Suprapubic skin (tissue), 4 donors: ENCODE measurements at places on chromosomes 7 and 10.

- H3K27ac ChIP-seq, result no peak overlapping the region
- no peaks in the 10 kb centered on the region for H3K4me1 ChIP-seq
- DNase-seq, result no peak
- H3K36me3 ChIP-seq, result peaks cover 14% of the 10 kb centered on the region
These were observed 269.1 kb downstream of the ZMYND11 start for GRCh38 chr10:404346-404745.

DNA sequence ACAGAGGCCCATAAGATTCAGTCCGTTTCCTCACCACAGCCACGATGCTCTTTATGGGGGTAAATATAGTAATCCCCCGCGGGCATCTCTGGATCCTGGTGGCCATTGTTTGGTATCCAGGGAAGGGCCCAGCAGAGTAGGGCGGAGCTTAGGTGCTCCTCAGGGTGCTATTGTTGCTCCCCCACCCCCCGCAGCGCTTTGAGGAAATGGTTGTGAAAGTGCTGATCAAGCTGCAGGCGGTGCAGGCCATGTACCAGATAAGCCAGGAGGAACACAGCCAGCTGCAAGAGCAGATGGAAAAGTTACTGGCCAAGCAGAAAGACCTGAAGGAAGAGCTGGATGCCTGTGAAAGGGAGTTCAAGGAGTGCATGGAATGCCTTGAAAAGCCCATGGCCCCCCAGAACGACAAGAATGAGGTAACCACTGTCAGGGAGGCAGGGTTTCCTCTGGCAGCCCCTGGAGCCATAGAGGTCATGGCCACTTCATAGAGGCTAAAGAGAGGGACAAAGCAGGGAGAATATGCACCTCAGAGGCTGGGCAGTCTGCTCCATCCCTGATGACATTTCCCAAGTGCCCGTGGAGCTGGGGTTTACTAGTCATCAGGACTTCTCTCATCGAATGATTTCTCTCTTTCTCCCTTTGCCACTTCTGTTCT, 17.6 kb upstream of the FLNC start:
- H3K4me1 ChIP-seq, result no peaks in the 10 kb centered on the region
- H3K27me3 ChIP-seq, result peaks cover under 1% of the 10 kb centered on the region
- H3K36me3 ChIP-seq, result no peaks in the 10 kb centered on the region
- no peak overlapping the region for H3K27ac ChIP-seq
- DNase-seq, result no peak

DNA sequence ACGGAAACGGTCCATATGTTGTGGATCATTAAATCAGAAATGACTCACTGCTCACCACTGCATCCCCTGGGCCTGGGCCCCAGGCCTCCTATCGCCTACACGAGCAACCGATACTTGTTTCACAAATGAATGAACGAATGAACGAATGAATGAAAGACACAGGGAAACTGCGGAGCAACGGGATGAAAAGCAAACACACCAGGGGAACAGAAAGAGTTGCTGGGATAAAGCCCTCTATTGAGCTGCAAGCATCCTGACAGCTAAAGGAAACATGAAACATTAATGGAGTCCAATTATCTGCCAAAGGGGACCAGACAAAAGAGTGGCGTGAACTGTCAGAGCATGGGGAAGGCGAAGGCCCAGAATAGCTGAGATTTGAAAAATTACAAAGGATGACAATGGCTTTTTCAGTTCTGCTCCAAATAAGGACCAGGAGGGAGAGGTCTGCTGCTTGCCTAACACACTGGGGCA, 92.1 kb downstream of the GRB10 start:
- H3K4me1 ChIP-seq, result peaks cover 4% of the 10 kb centered on the region
- peaks cover 12% of the 10 kb centered on the region for H3K36me3 ChIP-seq
- no peaks in the 10 kb centered on the region for H3K27me3 ChIP-seq
- H3K4me3 ChIP-seq, result no peak overlapping the region

DNA sequence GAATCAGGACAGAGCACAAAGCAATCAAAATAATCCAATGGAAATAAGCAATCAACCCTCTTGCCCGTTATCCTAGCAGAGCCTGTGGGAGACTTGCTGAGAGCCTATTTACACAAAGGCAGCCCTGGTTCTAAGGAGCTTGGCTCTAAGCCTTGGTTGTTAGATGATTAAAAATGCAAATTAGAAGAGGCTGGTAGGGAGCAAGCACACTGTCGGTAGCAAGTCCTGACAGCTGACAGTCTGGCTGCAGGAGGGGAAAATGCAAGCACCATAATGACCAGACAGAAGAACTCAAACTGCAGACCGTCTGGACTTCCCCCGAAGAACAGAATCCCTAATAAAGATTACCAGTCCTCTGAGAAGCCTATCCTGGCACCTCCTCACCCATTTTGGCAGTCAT, 131.8 kb upstream of the CTTNBP2 start:
- H3K27ac ChIP-seq, result no peak overlapping the region
- H3K36me3 ChIP-seq, result no peaks in the 10 kb centered on the region
- no peak overlapping the region for H3K4me3 ChIP-seq

DNA sequence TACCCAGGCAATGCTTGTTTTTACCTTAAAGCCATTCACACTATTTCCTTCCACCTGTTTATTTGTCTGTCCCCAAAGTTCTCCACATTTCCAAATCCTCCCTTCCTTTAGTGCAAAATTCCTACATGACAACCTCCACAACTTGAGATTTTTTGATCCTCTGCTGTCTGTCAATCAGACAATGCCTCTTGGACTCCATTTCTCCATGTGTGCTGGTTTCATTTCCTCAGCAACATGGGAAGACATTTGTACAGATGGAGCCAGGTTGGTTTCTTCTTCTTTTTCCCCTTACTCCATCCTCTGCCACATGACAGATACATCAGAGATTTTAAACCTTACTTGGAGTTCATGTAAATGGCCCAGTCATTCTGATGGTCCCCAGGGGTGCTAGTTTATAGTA, 19.1 kb upstream of the GIMAP2 start:
- no peaks in the 10 kb centered on the region for H3K36me3 ChIP-seq
- no peak for DNase-seq
- H3K4me3 ChIP-seq, result no peak overlapping the region
- no peaks in the 10 kb centered on the region for H3K4me1 ChIP-seq
- no peaks in the 10 kb centered on the region for H3K27me3 ChIP-seq

GRCh38 chr10:32982293-32982709, 24.3 kb upstream of the ITGB1 start:
- H3K4me1 ChIP-seq, result peaks cover 20% of the 10 kb centered on the region
- H3K27ac ChIP-seq, result peak overlapping the region; percentile 87
- no peak overlapping the region for H3K4me3 ChIP-seq
- no peak for DNase-seq
- no peaks in the 10 kb centered on the region for H3K36me3 ChIP-seq

DNA sequence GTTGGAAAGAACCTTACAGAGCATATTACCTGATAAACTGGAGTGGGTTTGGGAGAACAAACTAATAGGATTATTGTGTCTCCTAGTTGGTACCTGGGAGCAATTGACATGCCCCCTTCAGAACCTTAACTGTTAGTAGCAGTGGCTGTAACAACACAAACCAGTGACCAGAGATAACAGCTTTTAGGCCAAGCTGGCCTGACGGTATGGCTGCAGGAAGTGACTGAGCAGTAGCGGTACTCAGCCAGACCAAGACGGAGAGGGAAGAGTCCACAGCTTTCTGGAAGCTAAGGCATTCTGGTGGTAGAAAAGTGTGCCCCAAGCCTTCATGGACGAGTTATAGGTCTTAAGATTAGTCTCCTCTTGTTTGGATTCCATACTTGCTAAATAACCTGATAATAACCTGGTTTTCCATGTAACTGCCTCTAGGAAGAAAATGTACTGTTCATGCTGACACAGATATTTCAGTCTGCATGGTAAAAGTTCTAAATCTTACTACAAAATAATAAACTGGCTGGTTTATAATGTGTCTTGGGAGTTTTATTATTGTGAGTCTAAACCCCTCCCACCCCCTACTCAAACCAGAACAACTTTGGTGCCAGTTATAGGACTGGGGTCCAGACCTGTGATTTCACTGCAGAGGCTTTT, 11.3 kb downstream of the NOLC1 start:
- H3K27me3 ChIP-seq, result no peaks in the 10 kb centered on the region
- DNase-seq, result no peak
- H3K4me1 ChIP-seq, result peaks cover 3% of the 10 kb centered on the region

DNA sequence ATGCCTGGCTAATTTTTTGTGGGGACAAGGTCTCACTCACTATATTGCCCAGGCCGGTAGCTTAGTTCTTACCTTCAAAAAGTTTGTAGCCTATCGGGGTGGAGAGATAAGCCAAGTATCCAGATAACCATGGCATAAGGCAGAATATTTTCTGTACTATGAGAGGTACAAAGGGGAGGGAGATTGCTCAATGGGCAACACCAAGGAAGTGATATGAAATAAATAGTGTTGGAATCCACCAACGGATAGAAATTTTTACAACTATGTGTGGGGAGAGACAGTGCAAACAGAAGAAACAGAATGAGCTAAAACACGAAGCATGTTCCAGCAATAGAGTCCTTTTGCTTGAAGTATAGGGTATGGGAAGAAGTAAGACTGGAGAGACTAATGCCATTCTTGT, 8.1 kb downstream of the SCD start:
- H3K4me1 ChIP-seq, result peaks cover 6% of the 10 kb centered on the region
- H3K4me3 ChIP-seq, result no peak overlapping the region
- no peaks in the 10 kb centered on the region for H3K27me3 ChIP-seq
- DNase-seq, result no peak
- peaks cover 11% of the 10 kb centered on the region for H3K36me3 ChIP-seq

- H3K4me1 ChIP-seq, result peaks cover 8% of the 10 kb centered on the region
- no peak overlapping the region for H3K4me3 ChIP-seq
- DNase-seq, result no peak
These were observed 31.8 kb upstream of the ABCA13 start for GRCh38 chr7:48139459-48139858.

GRCh38 chr7:131546126-131546525, 10.3 kb downstream of the PODXL start:
- H3K36me3 ChIP-seq, result no peaks in the 10 kb centered on the region
- no peaks in the 10 kb centered on the region for H3K27me3 ChIP-seq
- no peak overlapping the region for H3K4me3 ChIP-seq
- peaks cover 7% of the 10 kb centered on the region for H3K4me1 ChIP-seq

GRCh38 chr10:131923038-131923756, 22.4 kb downstream of the PPP2R2D start:
- H3K4me3 ChIP-seq, result no peak overlapping the region
- no peak overlapping the region for H3K27ac ChIP-seq
- H3K27me3 ChIP-seq, result no peaks in the 10 kb centered on the region
- no peaks in the 10 kb centered on the region for H3K36me3 ChIP-seq
- H3K4me1 ChIP-seq, result peaks cover 16% of the 10 kb centered on the region
- no peak for DNase-seq

DNA sequence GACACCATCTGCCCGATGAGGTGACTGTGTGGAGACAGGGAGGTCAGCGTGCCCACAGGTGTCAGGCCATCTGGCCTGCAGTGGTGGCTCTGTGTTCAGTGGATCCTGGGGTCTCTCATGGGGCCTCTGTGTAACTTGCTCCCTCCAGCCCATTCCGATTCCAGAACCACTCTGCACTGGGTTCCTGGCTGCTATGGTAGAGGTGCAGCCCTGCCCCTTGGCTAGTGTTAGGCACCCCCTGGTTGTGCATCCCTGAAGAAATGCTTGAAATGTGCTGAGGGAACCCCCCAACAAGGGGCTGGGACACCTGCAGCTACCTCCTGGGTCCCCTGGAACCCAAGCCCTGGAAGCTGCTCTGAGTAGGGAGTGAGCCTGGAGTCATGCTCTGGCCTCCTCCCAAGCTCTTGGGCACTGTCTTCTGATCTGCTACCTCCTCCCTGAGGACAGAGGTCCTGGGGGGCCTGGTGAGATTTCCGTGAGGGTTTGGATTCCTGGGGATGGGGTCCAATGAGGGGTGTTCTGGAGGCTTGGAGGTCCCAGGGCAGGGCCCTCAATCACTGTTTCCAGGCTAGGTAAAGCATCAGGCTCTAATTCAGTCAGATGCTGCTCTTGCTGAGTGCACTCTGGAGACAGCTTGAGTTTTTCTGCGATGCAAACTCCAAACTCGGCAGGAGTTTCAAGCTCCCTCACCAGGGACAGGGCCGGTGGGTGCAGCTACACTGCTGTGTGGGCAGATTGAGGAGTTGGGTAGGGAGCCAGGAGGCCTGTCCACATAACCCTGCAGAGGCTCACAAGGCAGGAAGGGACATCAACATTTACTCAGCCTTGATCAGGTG, 27.7 kb downstream of the RAMP3 start:
- no peak overlapping the region for H3K27ac ChIP-seq
- no peaks in the 10 kb centered on the region for H3K27me3 ChIP-seq
- H3K4me3 ChIP-seq, result no peak overlapping the region
- no peak for DNase-seq
- no peaks in the 10 kb centered on the region for H3K36me3 ChIP-seq

DNA sequence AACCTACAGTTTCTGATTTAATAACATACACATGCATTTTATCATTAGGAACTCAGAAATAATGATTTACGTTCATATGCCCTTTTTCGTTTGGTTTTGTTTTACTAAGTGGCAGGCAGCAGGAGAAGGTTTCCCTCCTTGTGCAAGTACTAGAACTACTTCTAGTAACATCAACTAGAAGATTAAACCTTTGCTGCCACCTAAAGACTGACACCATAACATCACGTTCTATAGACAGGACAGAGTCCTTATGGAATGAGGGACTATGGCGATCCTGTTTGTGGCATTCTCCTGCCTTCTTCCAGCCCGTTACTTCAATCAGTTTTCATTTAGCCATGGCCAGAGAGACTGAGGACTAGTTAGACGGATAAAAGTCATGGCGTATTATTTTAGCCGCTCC, 53.2 kb downstream of the GAD2 start:
- DNase-seq, result no peak
- no peaks in the 10 kb centered on the region for H3K36me3 ChIP-seq
- H3K4me1 ChIP-seq, result no peaks in the 10 kb centered on the region
- H3K27me3 ChIP-seq, result peaks cover 6% of the 10 kb centered on the region
- H3K27ac ChIP-seq, result no peak overlapping the region

DNA sequence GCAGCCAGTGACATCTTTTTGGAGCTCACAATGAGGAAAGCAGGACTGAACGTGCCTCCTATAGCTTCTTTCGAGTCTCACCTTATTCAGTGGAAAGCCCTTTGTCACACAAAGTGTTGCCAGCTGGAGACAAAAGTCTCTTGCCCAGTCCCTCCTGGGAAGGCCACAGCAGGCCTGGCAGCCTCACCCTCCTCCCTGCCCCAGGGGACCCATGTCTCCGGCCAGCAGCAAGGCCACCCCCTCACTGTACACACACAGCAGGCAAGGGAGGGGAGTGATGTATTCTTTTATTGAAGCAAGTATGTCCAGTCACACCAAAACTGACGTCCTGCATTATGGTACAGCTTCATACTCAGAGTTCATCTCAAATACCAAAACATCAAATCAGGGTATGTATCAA, 56.0 kb downstream of the CSGALNACT2 start:
- DNase-seq, result no peak
- no peak overlapping the region for H3K4me3 ChIP-seq
- H3K27me3 ChIP-seq, result no peaks in the 10 kb centered on the region
- no peaks in the 10 kb centered on the region for H3K36me3 ChIP-seq

DNA sequence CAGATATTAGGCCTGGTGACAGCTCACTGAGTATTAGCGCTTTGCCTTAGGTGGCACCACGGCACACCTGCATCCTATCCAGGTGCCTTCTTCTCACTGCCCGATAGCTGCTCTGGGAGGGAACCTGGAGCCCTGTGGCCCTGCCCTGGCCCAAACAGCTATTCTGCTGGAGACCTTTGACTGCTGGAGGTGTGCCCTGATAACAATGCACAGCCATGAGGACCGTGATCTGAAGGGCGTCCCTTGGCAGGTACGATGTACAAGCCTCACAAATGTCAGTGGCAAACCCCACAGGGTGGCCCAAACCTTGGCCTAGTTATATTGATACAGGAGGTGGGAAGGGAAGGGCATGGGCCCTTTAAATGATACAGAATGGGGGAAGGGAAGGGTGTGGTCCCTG, 259.5 kb downstream of the GRID1 start:
- no peak overlapping the region for H3K27ac ChIP-seq
- no peak overlapping the region for H3K4me3 ChIP-seq
- DNase-seq, result no peak
- no peaks in the 10 kb centered on the region for H3K4me1 ChIP-seq
- H3K27me3 ChIP-seq, result no peaks in the 10 kb centered on the region
